Muscle of leg (tissue), 16 donors: ENCODE measurements at places on chromosomes 12 and 14. TPM values are rescaled to one million over a fixed set of nuclear protein-coding genes. Genes with fewer than 3 reads are reported as not detected.

SMCO2 gene
- not detected for total RNA-seq

- H3K27me3 ChIP-seq = peaks cover 34% of the 10 kb centered on the region
- H3K36me3 ChIP-seq = no peaks in the 10 kb centered on the region
- H3K27ac ChIP-seq = no peak overlapping the region
- no peak overlapping the region for H3K4me3 ChIP-seq
These were observed 1.5 kb upstream of the SRRM4 start for GRCh38 chr12:118979763-118980406.

AREL1 gene
- 13.9 TPM for total RNA-seq

- no peaks in the 10 kb centered on the region for H3K27me3 ChIP-seq
- no peaks in the 10 kb centered on the region for H3K36me3 ChIP-seq
- peak; percentile 57 for DNase-seq
- H3K4me1 ChIP-seq = peaks cover 18% of the 10 kb centered on the region
These were observed 795 bp upstream of the ACOT2 start for GRCh38 chr14:73567951-73568885.

- no peak for DNase-seq
- H3K36me3 ChIP-seq = no peaks in the 10 kb centered on the region
- H3K4me3 ChIP-seq = no peak overlapping the region
- no peaks in the 10 kb centered on the region for H3K27me3 ChIP-seq
- no peak overlapping the region for H3K27ac ChIP-seq
These were observed 114.0 kb downstream of the ETNK1 start for GRCh38 chr12:22738945-22739344.

- H3K27ac ChIP-seq = no peak overlapping the region
- no peak for DNase-seq
- no peaks in the 10 kb centered on the region for H3K36me3 ChIP-seq
These were observed 210.8 kb upstream of the BTG1 start for GRCh38 chr12:92356425-92356824.

- no peaks in the 10 kb centered on the region for H3K27me3 ChIP-seq
- no peak for DNase-seq
- no peaks in the 10 kb centered on the region for H3K4me1 ChIP-seq
- no peak overlapping the region for H3K4me3 ChIP-seq
These were observed 6.1 kb downstream of the SYCP3 start for GRCh38 chr12:101733166-101733565.

GRCh38 chr12:93766796-93767523, 89.8 kb downstream of the CRADD start:
- H3K4me1 ChIP-seq = peaks cover 9% of the 10 kb centered on the region
- DNase-seq = peak; percentile 92
- H3K27ac ChIP-seq = no peak overlapping the region
- H3K36me3 ChIP-seq = no peaks in the 10 kb centered on the region
- no peaks in the 10 kb centered on the region for H3K27me3 ChIP-seq

- H3K4me3 ChIP-seq = no peak overlapping the region
- peaks cover 31% of the 10 kb centered on the region for H3K4me1 ChIP-seq
- H3K36me3 ChIP-seq = no peaks in the 10 kb centered on the region
- peak overlapping the region; percentile 63 for H3K27ac ChIP-seq
These were observed 12.3 kb downstream of the ZFP36L1 start for GRCh38 chr14:68780358-68781160.

- no peak overlapping the region for H3K27ac ChIP-seq
- peak overlapping the region; percentile 56 for H3K4me3 ChIP-seq
- peaks cover 14% of the 10 kb centered on the region for H3K4me1 ChIP-seq
- DNase-seq = no peak
These were observed 834 bp downstream of the COCH start for GRCh38 chr14:30874999-30875787.

SERPINA5 gene
- 0.18 TPM for total RNA-seq

DNA sequence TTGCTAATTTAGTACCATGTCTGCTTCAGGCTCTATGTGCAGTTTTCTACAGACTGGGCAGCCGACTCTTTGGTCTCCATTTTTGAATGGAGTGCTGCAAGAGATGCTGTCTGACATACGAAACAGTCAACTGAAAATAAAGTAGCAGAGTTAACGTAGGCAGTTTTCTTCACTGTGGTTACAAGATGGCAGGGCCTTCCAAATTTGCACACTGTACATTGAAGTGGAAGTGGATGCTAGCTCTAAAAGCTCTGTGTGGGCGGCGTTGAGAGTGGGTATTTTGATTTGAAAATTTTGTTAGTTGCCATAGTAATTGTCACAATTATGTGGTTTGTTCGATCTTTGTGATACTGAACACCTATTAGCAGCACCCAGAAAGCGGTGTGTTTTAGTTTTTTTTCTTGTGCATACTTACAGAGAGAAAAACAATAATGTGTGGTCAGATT, 154.9 kb upstream of the ATP2B1 start:
- no peak for DNase-seq
- peaks cover 3% of the 10 kb centered on the region for H3K4me1 ChIP-seq
- H3K27me3 ChIP-seq = no peaks in the 10 kb centered on the region
- no peaks in the 10 kb centered on the region for H3K36me3 ChIP-seq

- H3K4me1 ChIP-seq = peaks cover 18% of the 10 kb centered on the region
- no peaks in the 10 kb centered on the region for H3K36me3 ChIP-seq
- DNase-seq = no peak
These were observed 4.7 kb downstream of the CCDC184 start for GRCh38 chr12:48187916-48188695.

DNA sequence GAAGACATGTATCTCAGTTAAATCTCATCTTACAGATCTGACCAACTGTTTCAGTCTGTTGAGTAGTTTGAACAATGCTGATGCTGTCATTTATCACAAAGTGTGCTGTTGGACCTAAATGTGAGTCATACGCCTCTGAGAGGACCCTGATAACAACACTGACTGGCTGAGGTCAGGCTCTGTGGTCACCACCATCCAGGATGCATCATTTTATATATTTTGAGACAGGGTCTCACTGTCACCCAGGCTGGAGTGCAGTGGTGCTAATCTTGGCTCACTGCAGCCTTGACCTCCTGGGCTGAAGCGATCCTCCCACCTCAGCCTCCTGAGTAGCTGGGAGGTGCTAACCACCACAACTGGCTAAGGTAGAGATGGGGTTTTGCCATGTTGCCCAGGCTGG, 181.0 kb upstream of the RGS6 start:
- no peak overlapping the region for H3K27ac ChIP-seq
- peaks cover 5% of the 10 kb centered on the region for H3K27me3 ChIP-seq
- H3K36me3 ChIP-seq = no peaks in the 10 kb centered on the region
- peaks cover 8% of the 10 kb centered on the region for H3K4me1 ChIP-seq
- H3K4me3 ChIP-seq = no peak overlapping the region

GRCh38 chr12:68581926-68582325, 28.8 kb upstream of the RAP1B start:
- no peaks in the 10 kb centered on the region for H3K36me3 ChIP-seq
- no peaks in the 10 kb centered on the region for H3K4me1 ChIP-seq
- no peak for DNase-seq
- no peak overlapping the region for H3K27ac ChIP-seq

ZDHHC22 gene
- 0.09 TPM for total RNA-seq

GRCh38 chr12:28144059-28144458, 46.2 kb upstream of the CCDC91 start:
- no peak for DNase-seq
- H3K36me3 ChIP-seq = no peaks in the 10 kb centered on the region
- no peaks in the 10 kb centered on the region for H3K4me1 ChIP-seq
- H3K27ac ChIP-seq = no peak overlapping the region
- no peak overlapping the region for H3K4me3 ChIP-seq

GRCh38 chr12:116196752-116197718, 80.5 kb downstream of the MED13L start:
- H3K36me3 ChIP-seq = no peaks in the 10 kb centered on the region
- no peak overlapping the region for H3K4me3 ChIP-seq
- H3K4me1 ChIP-seq = no peaks in the 10 kb centered on the region

DNA sequence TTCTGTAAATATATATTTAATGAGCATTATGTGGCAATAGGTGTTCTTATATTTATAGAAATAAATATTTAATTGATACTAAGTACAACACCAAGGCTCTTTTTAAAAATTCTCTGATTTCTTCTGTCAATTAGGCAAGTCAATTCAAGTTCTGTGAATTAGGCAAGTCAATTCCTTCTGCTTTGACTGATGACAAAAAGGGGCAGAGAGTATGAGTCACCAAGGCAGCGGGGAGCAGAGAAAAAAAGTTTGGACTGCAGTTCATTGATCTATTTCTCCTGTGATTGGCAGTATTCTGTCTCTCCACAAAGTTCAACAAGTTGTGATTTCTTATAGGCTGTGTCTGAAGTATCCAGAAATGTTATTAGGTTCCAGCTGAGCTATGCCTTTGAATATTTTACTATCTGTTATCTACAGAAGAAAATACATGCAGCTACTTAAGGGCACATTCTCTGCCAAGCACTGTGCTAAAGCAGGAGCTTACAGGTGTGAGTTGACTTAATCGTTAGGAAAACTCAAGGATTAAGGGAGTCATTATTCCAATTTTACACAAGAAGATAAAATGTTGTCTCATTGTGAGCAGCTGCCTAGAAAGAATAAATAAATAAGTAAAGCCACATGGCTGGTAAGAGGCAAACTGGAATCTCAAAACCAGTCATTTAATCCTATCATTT, 206.4 kb upstream of the ALG10B start:
- no peak for DNase-seq
- H3K27me3 ChIP-seq = no peaks in the 10 kb centered on the region
- no peak overlapping the region for H3K27ac ChIP-seq
- no peaks in the 10 kb centered on the region for H3K4me1 ChIP-seq

GRCh38 chr14:54642801-54643695, 76.1 kb downstream of the SAMD4A start:
- no peak overlapping the region for H3K27ac ChIP-seq
- H3K27me3 ChIP-seq = no peaks in the 10 kb centered on the region
- no peaks in the 10 kb centered on the region for H3K36me3 ChIP-seq
- DNase-seq = peak; percentile 48
- peaks cover 34% of the 10 kb centered on the region for H3K4me1 ChIP-seq

ACOT6 gene
- not detected for total RNA-seq

KCTD10 gene
- total RNA-seq = 10.0 TPM

DNA sequence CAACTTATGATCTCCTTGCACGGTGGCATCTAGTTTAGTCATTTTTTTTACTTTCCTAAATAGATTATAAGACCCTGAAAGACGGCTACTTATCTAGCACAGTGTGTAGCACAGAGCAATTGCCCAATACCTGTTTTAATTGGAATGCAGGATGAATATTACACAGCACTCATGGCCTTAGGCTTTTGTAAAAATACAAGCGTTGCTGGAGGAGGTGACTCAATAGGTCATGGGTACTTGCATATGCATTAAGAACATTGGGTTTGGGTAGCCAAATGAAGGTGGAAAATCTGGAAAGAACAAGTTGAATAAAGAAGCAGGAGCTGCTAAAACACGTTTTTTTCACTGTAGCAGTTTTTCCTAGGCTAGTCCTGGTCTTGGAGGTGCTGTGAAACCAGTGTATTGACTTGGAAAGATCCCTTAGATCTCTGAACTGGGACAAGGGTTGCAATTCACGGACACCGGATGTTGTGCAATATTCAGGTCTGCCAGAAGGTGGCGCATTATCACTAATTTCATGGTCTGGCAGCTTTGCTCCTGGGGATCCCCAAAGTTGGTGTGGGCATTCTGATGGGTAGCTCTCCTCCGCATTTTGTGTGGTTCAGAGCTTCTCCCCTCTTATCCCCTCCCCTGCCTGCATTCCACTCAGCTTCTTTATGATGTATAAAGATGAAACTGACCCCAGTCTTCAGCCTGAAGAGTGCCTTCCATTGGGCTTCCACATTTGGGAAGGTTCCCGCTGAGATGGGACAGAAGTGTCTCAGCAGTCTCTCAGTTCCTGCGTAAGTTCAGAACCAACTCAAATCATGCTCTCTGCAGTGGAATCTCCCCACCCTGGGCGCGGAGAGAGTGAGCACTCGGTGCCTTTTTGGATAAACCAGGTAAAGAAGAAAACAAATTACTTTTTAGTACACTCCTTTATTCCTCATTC, 278.3 kb downstream of the NRXN3 start:
- no peaks in the 10 kb centered on the region for H3K36me3 ChIP-seq
- peak; percentile 5 for DNase-seq
- no peaks in the 10 kb centered on the region for H3K4me1 ChIP-seq
- H3K4me3 ChIP-seq = no peak overlapping the region
- H3K27ac ChIP-seq = no peak overlapping the region

PTPN21 gene
- total RNA-seq = 23.9 TPM

- H3K27ac ChIP-seq = no peak overlapping the region
- H3K36me3 ChIP-seq = no peaks in the 10 kb centered on the region
- no peak overlapping the region for H3K4me3 ChIP-seq
- no peaks in the 10 kb centered on the region for H3K27me3 ChIP-seq
- H3K4me1 ChIP-seq = no peaks in the 10 kb centered on the region
These were observed 82.2 kb downstream of the PTPRO start for GRCh38 chr12:15404485-15404884.

GRCh38 chr12:41558671-41559070, 370.6 kb downstream of the PDZRN4 start:
- H3K27me3 ChIP-seq = no peaks in the 10 kb centered on the region
- H3K36me3 ChIP-seq = no peaks in the 10 kb centered on the region
- H3K27ac ChIP-seq = no peak overlapping the region
- no peak overlapping the region for H3K4me3 ChIP-seq
- no peaks in the 10 kb centered on the region for H3K4me1 ChIP-seq

PLEKHD1 gene
- 0.53 TPM for total RNA-seq

ZC2HC1C gene
- total RNA-seq = 0.53 TPM

PPFIA2 gene
- 3.1 TPM for total RNA-seq

GRCh38 chr14:76946753-76947077, 81.8 kb downstream of the IRF2BPL start:
- no peaks in the 10 kb centered on the region for H3K36me3 ChIP-seq
- peaks cover 56% of the 10 kb centered on the region for H3K4me1 ChIP-seq
- H3K27ac ChIP-seq = peak overlapping the region; percentile 93
- no peak overlapping the region for H3K4me3 ChIP-seq

RPL10L gene
- not detected for total RNA-seq

DNA sequence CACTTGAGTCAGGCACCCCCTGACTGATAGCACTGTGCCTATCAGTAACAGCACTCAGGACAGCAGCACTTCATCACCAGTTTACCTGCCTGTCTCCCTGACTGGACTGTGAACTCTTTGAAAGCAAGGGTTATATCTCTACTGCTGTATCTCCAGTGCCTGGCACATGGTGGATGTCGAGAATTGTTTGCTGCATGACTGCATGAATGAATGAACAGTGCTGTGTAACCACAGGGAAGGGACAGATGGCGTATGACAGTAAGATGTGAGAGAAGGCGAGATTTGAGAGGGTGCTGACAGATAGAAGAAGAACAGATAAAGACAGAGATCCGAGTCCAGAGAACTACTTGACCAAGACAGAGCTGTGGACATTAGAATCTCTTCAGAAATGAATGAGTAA, 29.7 kb downstream of the BRAP start:
- no peak overlapping the region for H3K27ac ChIP-seq
- no peaks in the 10 kb centered on the region for H3K27me3 ChIP-seq
- no peak for DNase-seq

DNA sequence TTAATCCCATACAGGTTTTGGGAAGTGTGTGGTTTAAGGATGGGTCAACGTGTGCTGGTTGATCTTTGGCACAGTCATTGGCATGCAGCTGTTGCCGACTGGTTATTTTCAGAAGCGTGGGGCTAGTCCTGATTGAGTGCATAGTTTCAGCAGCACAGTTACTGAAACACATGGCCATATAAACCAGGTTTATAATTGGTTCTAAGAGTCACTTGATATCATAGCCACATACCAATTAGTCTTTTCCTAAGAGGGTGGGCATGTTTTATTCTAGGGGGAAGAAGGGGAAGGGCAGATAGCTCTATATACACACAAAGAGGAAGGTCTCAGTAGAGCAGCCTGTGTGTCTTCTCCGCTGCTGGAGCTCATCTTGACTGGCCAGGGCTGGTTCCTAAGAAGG, 11.0 kb upstream of the RPS6KL1 start:
- no peaks in the 10 kb centered on the region for H3K36me3 ChIP-seq
- no peaks in the 10 kb centered on the region for H3K27me3 ChIP-seq
- no peak overlapping the region for H3K4me3 ChIP-seq
- H3K27ac ChIP-seq = peak overlapping the region; percentile 95
- H3K4me1 ChIP-seq = peaks cover 48% of the 10 kb centered on the region

- H3K4me1 ChIP-seq = no peaks in the 10 kb centered on the region
- DNase-seq = no peak
These were observed 22.0 kb downstream of the GALC start for GRCh38 chr14:87971010-87971409.
